ENCODE measurements at places on chromosomes 4 and X.

- DNase-seq, result no peak
Observed at GRCh38 chrX:153522259-153522658, 4.8 kb downstream of the ATP2B3 start.

DNA sequence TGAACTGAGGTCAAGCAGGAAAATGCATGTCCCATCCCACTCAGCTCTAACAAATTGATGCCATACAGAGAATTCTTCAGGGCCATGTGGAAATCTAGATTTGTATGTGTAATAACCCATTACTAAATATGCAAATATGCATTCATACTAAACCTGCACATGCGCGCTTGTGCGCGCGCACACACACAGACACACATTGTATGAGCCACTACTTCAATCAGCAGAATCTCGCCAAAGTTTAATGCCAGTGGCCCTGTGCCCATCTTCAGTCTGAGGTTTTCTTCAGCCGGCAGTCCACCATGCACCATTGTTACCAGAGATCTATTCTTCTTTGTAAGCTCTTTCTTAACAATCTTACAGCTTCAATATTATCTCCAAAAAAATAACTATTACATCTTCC is 276.4 kb downstream of the PDGFC start:
- no peak for DNase-seq

GRCh38 chr4:2933566-2934076 is 29.6 kb downstream of the NOP14 start:
- no peak for DNase-seq

DNA sequence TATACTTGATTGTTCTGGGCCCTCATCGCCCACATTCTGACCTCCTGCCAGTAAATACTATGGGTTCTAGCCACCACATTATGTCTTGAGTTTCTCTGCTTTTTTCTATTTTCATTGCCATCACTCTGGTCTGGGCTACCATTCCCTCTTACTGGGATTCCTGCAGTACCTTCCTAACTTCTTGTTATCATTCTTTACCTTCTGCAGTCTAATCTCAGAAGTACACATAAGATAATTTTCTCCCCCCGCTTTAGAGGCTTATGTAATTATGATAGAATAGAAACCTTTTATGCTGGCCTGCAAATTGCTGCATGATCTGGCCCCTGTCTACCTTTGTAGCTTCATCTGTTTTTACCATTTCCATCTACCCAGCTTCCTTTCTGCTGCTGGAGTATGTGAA is 19.2 kb downstream of the STIM2 start:
- no peak for DNase-seq

- DNase-seq, result no peak
Observed at GRCh38 chrX:31136144-31136611, 64.3 kb upstream of the FTHL17 start.

GRCh38 chr4:158111241-158111640 is 61.6 kb downstream of the GASK1B start:
- DNase-seq, result peak; percentile 65

DNA sequence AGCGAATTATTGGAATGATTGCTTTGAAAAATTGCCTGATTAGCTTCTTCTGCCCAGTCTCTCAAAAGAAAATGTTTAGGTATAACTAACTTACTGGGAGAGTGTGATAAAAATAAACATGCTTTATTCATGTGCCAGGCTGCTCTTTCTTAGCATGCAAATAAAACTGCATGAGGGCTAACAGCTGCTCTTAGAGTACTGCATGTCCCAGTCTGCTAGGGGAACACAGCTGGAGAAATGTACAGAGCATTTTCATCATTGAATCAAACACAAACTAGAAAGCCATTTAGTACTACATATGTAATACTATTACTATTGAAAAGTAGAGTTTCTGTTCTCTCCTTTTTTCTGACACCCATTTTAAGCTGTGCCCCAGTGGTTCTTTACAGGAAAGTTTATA is 726.0 kb downstream of the GRID2 start:
- no peak for DNase-seq

- peak; percentile 71 for DNase-seq
Observed at GRCh38 chrX:150486011-150486410, 82.4 kb upstream of the MTM1 start.

DNA sequence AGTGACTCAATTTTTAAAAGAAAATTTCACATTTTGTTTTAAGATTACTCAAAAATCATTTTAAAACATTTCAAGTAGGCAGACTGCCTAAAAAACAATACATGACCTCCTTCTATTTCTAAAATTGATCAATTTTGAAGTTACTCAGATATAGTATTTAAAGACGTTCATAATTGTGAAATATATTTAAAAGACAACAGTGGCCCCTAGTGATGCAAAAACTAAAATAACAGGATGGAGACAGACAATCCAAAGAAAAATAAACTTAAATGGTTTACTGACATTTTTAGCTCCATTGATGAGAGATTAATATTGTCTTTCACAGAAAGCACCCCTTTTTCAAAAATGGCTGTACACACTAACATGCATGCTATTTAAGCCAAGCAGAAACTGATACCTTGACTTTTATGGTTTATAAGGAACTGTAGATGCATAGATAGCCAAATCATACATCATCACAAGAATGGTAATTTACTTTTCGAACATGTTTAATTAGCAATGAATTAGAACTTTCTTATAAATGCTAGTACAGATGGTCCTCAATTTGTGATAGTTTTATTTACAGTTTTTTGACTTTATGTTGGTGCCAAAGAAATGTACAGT is 69.8 kb upstream of the FAT4 start:
- DNase-seq, result peak; percentile 51

- peak; percentile 55 for DNase-seq
Observed at GRCh38 chr4:78962597-78963115, 23.4 kb upstream of the PAQR3 start.

- no peak for DNase-seq
Observed at GRCh38 chrX:9759337-9759736, 6.3 kb downstream of the GPR143 start.

- peak; percentile 0 for DNase-seq
Observed at GRCh38 chr4:103499094-103499493, 220.7 kb downstream of the TACR3 start.

DNA sequence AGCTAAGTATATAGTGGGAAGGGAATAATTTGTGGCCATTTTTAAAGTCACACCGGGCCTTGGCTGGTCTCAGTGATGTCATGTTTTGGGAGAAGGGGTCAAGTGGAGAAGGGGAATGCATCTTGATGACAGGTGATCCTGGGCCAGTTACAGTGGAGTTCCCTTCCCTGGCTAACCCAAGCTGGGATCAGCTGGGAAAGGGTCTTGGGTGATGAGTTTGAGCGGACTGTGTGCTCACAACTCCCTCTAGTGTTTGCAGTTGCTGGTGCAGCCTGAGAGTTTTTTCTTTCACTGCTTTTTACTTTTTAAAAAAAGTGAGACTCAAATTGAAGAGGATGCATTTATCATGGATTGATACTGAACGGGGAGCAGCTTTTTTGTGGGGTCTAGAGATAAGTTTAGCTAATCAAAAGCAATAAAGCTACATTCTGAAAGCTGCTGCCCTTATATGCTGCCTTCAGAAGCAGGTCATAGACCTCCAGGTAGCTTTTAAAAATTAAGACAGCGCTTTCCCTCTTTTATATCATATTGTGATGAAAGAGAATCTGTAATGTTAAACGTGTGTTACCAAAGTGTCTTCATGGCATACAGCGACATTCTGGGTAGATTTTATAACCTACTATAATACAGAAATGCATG is 164.7 kb downstream of the DCLK2 start:
- peak; percentile 64 for DNase-seq

DNA sequence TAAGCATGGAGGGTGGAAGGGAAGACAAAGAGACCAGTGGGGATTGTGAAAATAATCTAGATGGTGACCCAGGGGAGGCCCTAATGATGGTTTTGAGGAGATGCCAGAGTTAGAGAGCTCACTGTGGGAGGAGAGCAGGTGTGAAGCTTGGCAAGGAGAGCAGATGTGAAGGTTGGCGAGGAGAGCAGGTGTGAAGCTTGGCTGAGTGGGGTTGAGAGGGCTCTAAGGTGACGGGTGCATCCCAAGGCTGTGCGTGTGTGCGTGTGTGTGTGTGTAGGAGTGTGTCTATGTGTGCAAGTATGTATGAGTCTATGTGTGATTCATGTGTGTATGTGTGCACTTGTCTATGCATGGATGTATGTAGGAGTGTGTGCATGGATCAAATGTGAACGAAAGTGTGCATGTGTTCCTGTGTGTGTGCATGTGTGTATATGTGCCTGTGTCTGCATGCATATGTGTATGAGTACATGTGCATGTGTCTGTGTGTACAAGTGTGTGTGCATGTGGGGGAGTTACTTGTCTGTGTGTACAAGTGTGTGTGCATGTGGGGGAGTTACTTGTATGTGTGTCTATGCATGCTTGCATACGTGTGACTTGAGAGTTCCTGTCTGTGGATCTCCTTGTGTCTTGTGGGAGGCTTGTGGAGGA is 72.0 kb downstream of the EVC start:
- DNase-seq, result no peak

- DNase-seq, result no peak
Observed at GRCh38 chr4:67052814-67053675, 492.3 kb downstream of the CENPC start.

DNA sequence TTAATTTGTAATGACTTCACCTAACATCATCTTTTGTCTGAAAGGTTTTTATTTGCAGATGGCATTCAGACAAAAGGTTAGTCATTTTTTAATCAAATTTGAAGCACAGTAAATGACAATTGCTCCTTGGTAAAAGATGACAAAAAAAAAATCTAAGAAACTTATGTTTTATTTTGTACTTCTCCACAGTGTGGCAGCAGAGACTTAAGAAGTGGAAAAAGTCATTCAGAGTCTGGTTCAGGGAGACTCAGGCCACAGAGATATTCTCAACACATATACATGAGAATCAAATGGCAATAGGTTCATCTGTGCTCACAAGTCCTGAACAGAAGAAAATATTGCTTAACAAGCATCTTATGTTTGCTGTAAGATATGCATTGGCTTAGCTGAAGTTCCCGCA is 436.2 kb downstream of the KCNIP4 start:
- peak; percentile 68 for DNase-seq

DNA sequence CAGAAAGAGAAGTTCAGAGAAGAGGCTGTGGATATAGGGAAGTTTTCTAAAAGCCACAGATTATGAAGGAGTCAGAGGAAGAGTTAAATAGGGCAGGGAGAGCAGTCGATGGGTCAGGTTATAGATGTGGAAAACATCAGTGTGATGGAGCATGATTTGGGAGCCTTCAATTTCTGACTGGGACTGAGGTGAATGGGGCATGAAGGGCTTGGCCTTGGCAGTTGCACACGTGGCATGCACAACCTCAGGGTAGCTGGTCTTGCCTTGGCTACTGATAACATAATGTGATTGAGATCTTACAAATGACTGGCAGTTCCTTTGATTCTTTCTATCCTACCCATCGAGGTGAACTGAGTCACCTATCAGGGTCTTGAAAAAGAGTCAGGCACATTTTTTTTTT is 59.7 kb downstream of the AFM start:
- DNase-seq, result no peak

DNA sequence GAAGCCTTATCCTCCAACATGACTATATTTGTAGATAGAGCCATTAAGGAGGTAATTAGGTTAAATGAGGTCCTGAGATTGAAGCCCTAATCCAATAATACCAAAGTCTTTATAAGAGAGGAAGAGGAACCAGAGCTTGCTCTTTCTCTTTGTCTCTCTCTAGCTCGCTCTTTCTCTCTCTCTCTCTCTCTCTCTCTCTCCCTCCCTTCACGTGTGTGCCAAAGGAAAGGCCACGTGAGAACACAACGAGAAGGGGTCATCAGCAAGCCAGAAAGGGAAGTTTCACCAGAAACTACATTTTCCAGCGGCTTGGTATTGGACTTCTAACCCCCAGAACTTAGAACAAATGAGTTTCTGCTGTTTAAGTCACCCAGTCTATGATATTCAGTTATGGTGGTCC is 1540.5 kb downstream of the C4orf33 start:
- no peak for DNase-seq

GRCh38 chrX:103453655-103454054 is 65.6 kb downstream of the RAB40A start:
- DNase-seq, result peak; percentile 93

DNA sequence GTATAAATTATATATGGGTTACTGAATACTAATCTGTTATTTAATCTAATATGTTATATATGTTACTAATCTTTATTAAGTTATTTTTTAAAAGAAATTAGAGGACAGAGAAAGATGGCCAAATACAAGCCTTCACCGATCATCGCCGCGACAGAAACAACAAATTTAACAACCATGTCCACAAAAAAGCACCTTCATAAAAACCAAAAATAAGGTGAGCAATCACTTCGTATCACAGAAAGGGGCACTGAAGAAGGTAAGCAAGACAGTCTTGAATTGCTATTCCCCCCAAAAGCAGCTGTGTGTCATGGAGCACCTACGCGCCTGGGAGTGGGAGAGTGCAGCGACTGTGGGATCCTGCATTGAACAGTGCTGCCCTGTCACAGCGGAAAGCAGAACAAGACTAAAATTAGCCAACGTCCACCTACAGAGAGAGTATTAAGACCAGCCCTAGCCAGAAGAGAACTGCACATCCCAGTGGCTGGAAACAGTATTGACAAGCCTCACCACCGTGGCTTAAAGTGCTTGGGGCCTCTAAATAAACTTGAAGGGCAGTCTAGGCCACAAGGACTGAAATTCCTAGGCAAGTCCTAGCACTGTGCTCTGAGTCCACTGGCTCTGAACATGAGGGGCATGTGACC is 38.5 kb downstream of the LRBA start:
- DNase-seq, result no peak

DNA sequence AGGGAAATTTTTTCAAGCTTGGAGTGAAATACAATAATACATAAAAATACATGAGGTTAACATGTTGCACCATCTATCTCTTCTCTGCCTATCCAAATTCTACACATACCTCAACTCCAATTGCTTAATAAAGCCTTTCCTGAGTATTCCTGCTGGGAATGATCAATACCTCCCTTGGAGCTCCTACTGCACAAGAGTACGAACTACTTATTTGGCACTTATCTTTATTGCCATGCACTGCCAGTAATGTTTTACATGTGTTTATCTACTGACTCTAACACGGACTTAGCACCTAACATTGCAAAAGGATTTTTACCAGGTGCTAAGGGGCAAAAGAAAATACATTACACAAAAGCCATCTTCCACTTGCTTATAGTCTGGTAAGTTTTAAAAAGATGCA is 80.2 kb downstream of the ADGRA3 start:
- DNase-seq, result no peak

GRCh38 chr4:182513587-182514291 is 270.5 kb downstream of the TENM3 start:
- no peak for DNase-seq

DNA sequence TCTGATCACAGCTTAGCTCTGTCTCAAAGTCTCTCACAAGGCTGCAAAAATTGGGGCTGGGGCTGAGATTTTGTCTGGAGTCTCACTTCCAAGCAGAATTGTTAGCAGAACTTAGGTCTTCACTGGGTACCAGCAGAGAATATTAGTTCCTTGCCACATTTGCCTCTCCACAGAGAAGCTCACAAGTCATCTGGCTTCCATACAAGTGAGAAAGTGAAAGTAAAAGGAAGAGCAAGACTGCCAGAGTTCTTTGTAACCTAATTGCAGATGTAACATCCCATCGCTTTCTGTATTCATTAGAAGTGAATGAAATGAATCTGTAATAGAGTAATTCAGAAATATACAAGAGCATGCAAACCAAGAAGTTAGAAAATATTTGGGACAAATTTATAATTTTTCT is 624.1 kb upstream of the GNPDA2 start:
- peak; percentile 8 for DNase-seq

Data from cardiac fibroblast (primary cell).